Stimulated activated CD4-positive, alpha-beta T cell treated with anti-CD3 and anti-CD28 coated beads, Interleukin-1b, Interleukin-23, amount 100 ng/mL, for 24 hours (primary cell): ENCODE measurements at places on chromosomes 5 and 9.

- DNase-seq, result no peak
These were observed 324.1 kb downstream of the CDH10 start for GRCh38 chr5:24320643-24321042.

DNA sequence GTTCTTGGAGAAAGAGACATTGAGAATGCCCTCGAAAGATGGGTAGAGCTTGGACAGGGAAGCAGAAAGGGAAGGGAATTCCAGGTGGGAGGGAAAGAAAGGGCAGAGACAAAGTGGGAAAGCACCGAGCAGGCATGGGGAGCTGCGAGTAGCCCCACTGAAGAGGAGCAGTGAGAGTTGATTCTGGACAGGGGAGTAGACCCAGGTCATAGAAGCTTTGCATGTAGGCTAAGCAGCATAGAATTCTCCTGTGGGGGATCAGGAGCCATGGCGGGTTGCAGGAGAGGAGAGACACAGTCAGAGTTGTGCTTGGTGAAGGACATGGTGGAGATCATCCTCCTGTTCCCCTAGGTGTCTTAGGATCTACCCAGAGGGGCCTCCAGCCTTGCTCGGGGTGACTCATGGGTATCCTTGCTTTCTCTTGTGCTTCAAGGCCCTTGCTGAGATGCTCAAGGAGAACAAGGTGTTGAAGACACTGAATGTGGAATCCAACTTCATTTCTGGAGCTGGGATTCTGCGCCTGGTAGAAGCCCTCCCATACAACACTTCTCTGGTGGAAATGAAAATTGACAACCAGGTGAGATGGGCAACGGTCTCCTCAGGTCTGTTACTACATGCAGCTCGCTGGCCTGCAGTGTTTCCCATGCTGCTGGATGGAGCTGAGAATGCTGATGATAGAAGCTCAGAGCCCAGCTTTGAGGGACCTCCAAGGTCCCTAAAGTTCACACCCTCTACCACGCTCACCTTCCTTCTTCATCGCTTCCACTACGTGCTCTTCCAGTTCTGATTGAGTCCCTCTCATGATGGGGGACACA is 64.5 kb downstream of the TSTD2 start:
- DNase-seq, result no peak

DNA sequence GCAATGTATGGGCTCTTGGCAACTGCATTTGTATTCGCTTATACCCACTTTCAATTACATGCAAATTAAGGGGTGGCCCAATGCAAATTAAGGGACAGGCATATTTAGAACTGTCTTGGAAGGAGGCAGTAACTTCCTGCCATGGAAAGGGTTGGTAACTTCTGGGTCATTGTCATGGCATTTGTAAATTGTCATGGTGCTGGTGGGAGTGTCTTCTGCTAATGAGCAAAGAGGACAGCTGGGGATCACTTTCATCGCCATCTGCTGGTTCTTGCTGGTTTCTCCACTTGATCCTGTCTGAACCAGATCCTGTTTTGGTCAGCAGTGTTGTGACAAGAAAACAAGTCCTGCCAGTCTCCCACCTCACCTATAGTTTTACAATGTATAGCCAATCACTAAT is 23.3 kb upstream of the UGT3A2 start:
- no peak for DNase-seq

DNA sequence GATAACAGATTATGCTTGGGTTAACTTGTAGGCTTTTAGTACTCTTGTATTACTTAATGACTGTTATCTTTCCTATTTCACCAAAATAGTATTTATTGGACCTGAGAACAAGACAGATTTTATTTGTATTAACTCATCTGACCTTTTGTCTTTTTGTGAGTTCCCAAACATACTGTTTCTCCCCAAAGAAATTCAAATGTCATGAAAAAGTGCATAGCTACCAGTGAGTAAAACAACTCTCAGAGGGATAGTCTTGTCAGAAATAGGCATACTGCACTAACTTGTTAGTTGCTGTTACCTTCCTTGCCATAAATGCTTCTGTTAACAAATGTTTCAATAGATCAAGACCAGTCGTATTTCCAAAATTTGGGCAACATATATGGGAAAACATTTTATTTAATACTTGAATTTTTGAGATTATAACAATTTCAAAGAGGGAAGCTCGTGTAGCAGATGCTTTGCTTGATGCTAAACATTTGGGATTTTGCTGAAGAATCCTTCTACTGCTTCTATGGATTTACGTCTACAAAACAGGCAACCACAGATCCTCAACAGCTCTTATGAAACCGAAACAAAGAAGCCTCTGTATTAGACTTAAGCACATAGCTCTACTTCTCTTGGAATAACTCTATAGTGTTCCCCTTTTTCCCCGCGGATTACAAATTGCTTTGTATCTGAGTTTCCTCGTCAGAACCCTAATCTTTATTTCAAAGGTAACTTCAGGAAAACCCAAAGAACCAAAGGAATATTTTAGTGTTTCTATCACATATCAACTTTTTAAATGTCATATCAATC is 248.8 kb downstream of the MCTP1 start:
- no peak for DNase-seq

DNA sequence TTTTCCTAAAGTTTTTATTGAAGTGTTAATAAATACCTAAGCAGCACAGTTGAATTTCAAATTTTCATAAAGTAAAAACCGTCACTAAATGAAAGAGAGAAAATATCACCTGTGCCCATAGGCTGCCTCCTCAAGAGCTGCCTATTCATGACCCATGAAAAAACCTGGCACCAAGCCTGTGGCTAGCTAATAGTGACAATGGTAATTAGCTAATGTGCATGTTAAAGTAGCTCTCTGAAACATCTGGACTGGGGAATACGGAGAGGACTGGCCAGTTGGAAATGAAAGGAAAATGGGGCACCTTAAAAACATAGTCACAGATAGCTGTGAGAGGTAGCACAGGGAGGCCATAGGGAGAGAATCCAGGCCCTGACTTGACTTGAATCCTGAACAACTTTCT is 5.4 kb upstream of the GNE start:
- no peak for DNase-seq

DNA sequence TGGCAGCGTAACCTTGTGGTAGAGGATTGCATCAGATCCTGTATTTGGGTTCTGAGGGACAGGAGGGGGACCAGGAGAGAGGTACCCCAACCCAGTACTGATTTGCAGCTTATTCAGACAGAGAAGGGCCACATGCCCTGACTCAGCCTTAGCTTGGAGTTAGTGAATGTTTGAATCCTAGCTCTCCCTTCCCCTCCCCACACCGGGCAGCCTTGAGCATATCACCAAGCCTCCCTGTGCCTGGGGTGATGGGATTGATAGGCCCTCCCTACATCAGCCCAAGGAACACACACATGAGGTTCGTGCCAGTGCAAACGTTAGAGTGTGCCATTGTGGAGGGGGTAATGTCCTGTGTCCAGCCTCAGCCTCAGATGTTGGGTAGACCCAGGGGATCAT is 71.9 kb downstream of the AMBP start:
- no peak for DNase-seq

GRCh38 chr5:162485666-162486292 is 418.2 kb downstream of the GABRG2 start:
- DNase-seq, result no peak

DNA sequence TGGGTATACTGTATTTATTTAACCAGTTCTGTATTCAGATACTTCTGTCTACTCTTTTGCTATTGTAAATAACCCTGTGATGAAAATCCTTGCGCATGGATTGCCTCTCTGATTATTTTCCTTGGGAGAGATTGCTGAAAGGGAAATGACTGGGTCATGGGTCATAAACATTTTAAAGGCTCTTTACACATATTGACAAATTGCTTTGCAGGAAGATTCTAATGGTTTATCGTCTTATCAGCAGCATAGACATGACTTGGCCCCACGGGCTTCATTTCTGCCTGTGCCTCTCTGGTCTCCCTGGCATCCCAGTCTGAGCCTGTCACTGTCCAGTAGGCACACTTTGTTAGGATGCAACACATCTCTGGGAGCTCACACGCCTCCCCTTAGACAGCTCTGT is 52.3 kb downstream of the RGS3 start:
- DNase-seq, result no peak

DNA sequence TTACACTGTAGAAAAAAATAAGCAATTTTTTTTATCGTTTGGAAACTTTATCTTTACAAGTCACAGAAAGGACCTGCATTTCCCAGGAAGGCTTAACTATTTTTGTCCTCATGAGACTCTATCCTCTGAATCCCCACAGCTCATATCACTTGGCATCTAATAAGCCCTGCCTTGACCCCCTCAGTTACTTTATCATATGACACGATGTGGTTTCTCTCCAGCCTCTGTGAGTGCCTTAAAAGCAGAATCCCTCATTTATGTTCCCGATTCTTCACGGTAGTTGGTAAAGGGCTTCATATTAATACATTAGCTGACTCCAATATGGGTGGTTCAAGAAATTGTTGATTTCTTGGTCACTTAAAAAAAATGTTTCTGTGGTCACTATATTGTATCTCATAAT is 296.6 kb upstream of the GRAMD2B start:
- no peak for DNase-seq

- no peak for DNase-seq
These were observed 162.2 kb downstream of the OXCT1 start for GRCh38 chr5:41707853-41708603.

GRCh38 chr5:177228751-177229150 is 74.8 kb downstream of the RAB24 start:
- DNase-seq, result no peak

GRCh38 chr5:133340822-133341221 is 271.5 kb downstream of the FSTL4 start:
- no peak for DNase-seq

- no peak for DNase-seq
These were observed 574.1 kb downstream of the NR2F1-AS1 start for GRCh38 chr5:93006915-93007314.

DNA sequence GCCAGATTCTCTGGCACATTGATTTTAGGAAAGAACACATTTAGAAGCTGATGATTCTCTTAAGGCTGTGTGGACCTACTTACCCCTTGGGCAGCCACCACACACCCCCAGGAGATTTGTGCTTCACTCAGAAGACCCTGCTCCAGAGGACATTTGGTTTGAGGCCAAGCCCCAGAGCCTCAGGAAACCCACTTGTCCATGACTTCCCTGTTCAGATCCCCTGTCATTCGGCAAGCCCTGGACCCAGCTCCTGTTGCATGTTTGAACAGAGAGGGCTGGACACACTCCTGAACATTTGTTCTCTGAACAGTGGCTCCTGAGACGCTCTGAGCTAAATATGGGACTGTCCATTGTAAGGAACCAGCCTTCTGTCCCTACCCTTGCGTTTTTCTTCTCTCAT is 82.1 kb downstream of the AMBP start:
- no peak for DNase-seq

DNA sequence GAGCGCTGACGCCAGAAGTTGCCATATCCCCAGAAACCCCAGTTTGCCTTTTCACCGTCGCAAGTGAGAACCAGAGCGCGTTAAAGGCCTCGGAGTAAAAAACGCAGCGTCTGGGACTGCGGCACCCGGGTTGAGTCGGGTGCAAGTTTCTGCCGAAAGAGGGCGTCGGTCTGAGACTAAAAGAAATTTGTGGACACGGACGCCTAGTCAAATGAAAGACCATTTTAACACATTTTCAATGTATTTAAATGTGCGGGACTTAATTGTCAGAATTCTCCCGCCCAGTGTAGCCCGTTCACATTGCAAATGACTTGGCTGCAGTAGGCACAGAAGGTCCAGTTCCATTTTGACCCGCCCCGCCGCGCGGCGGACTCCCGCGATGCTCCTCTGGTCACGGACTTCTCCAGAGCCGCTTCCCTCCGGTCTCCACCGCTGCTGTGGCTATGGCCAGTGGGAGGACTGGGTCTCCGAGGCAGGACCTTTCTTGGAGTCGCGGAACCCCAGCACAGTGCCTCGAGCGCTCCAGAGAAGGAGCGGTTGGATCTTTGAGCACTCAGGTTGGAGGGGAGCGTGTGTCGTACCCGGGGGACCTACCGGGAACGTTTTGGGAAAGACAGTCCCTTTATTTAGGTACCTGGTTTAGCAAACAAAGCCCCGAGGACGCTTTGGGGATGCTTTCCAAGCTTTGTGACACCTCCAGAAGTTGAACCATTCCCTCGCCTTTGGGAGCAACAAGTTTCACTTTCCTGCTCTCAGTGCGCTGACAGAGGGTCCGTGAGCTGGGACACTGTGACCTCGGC is 1.2 kb upstream of the NPR3 start:
- DNase-seq, result no peak

- DNase-seq, result no peak
These were observed 140.0 kb upstream of the HMHB1 start for GRCh38 chr5:143671674-143672569.

DNA sequence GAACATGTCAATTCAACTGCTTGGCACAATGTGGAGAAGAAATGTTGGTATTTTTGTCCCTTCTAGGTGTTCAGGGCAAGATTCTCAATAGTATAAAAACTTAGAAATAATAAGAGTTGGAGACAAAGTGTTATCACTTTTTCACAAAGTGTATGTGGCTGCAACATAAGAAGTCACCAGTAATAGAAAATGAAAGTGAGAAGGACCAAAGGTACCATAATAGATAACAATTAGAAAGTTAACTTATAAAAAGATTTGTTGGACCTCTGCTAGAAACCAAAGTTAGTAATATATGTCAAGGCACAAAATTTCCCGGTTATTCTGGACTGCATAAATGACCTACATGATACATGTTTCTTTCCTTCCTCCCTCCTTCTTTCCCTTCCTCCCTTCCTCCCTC is 1535.3 kb downstream of the EFNA5 start:
- no peak for DNase-seq

DNA sequence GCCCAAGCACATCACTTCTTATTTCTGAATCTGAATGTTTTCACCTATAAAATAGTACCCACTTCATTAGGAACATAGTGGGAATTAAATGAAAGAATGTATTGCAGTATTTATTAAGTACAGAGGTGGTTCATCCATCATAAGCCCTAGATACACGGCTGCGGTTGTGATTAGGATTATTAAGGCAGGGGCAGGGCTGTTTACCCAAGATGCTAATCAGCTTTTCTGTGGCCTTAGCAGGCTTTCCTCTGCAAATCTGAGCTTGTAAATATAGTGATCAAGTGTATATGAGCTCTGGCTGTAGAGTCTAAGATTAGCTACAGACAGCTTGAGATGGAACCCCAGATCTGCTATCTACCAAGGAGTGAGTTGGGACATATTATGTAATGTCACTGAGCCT is 124.1 kb upstream of the ADRA1B start:
- DNase-seq, result no peak

DNA sequence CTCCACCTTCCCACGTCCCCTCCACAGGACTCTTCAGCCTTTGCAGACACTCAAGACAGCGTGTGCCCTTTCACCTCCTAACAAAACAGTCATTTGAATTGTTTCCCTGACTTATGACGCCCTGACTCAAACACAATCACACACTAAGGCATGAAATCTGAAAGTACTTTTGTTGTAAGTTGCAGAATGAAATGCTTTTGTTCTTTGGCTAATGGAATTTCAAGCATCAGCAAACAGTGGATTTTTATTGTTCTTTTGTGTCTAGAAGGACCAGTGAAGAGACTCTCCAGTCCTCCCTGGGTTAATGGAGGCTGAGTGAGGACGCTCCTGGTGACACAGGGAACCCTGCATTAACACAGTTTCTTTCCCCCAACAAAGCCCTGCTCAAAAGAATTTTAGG is 380.1 kb downstream of the CTNND2 start:
- no peak for DNase-seq

- DNase-seq, result no peak
These were observed 21.8 kb upstream of the SLC12A7 start for GRCh38 chr5:1133510-1134201.
